ENCODE measurements at places on chromosomes 1 and 21.

DNA sequence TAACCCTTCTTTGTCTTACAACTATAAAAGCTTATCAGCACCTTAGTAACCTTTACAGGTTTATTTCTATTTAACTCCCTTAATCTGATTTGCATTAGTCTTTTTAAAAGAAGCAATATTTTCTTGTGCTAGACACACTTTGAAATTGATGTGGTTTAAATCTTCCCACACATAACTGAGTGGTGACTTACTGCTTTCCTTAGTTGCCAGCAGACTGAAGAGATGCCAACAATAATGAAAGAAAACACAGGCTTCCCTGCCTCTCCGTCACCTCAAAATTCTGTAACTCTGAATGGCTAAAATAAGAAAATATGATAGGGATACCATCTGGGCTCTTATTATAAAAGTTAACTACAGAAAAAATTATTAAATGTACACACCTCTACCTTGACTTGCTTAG, 196.8 kb downstream of the PTBP2 start:
- H3K27me3 ChIP-seq, result no peaks in the 10 kb centered on the region
- DNase-seq, result no peak
- H3K36me3 ChIP-seq, result no peaks in the 10 kb centered on the region
- H3K27ac ChIP-seq, result no peak overlapping the region
- H3K4me1 ChIP-seq, result no peaks in the 10 kb centered on the region
- no peak overlapping the region for H3K4me3 ChIP-seq

- peaks cover 75% of the 10 kb centered on the region for H3K27me3 ChIP-seq
- H3K4me3 ChIP-seq, result peak overlapping the region; percentile 36
- DNase-seq, result peak; percentile 79
- no peak overlapping the region for H3K27ac ChIP-seq
Observed at GRCh38 chr1:228058949-228059633, 23.4 kb upstream of the ARF1 start.

DNA sequence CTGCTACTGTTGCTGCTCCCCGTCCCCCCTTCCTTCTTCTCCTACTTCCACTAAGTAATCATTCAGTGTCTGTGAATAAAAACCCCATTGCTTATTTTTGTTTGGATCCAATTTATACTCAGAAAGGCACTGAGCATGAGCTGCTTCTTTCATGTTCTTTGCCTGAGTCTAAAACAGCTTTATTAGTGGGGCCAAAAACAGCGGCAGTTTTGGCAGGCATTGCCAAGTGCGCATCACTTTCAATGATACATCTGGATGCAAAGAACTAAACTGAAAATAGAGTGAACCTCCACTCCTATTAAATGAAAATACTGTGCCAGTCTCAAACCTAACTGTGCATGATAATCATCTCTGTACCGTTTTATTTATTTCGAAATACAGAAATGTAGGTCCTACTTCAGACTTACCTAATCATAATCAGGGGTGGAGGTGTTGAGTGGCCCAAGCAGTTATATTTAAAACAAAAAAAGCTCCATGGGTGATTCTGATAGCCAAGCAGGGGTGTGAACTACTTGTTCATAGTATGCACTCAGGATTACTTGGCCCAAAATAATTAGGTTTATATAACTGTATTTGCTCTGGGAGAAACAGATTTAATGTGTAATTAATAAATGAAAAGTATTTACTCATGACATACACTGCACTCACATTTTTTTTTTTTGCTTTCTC, 48.4 kb downstream of the NEK7 start:
- no peak overlapping the region for H3K27ac ChIP-seq
- no peaks in the 10 kb centered on the region for H3K36me3 ChIP-seq
- H3K4me1 ChIP-seq, result peaks cover 39% of the 10 kb centered on the region
- H3K4me3 ChIP-seq, result no peak overlapping the region
- peak; percentile 47 for DNase-seq
- H3K27me3 ChIP-seq, result no peaks in the 10 kb centered on the region

GRCh38 chr1:99122039-99122438, 117.4 kb upstream of the PLPPR5 start:
- H3K4me1 ChIP-seq, result no peaks in the 10 kb centered on the region
- no peaks in the 10 kb centered on the region for H3K36me3 ChIP-seq
- no peak for DNase-seq
- no peak overlapping the region for H3K27ac ChIP-seq

- no peak for DNase-seq
- no peak overlapping the region for H3K27ac ChIP-seq
- no peaks in the 10 kb centered on the region for H3K36me3 ChIP-seq
- H3K27me3 ChIP-seq, result peaks cover 39% of the 10 kb centered on the region
- no peaks in the 10 kb centered on the region for H3K4me1 ChIP-seq
Observed at GRCh38 chr1:7616953-7617352, 154.1 kb upstream of the VAMP3 start.

GRCh38 chr1:31505911-31506497, 70.3 kb upstream of the TINAGL1 start:
- peak; percentile 43 for DNase-seq
- no peak overlapping the region for H3K4me3 ChIP-seq
- no peaks in the 10 kb centered on the region for H3K27me3 ChIP-seq
- no peaks in the 10 kb centered on the region for H3K36me3 ChIP-seq

- H3K36me3 ChIP-seq, result no peaks in the 10 kb centered on the region
- H3K4me3 ChIP-seq, result no peak overlapping the region
- no peak for DNase-seq
- no peaks in the 10 kb centered on the region for H3K27me3 ChIP-seq
Observed at GRCh38 chr1:240414237-240414636, 197.7 kb downstream of the GREM2 start.

DNA sequence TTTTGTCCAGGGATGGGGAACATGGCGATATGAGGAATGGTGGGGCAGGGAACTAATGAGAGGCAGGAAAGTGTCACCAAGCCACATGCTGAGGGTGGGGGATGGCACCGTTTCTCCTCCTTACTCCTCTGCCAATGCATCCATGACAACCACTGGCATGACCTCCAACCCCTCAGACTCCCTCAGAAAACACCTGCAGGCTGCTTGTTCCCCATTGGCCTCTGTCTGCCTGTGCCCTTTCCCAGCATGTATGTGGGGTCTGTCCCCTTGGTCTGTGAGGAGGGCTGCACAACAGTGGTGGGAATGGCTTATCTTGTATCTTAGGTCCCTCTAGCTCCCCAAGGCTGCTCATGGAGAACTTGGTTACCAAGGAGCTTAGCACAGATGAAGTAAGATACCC, 137.2 kb upstream of the NGF start:
- H3K27ac ChIP-seq, result no peak overlapping the region
- no peak for DNase-seq
- H3K27me3 ChIP-seq, result no peaks in the 10 kb centered on the region
- H3K36me3 ChIP-seq, result no peaks in the 10 kb centered on the region

DNA sequence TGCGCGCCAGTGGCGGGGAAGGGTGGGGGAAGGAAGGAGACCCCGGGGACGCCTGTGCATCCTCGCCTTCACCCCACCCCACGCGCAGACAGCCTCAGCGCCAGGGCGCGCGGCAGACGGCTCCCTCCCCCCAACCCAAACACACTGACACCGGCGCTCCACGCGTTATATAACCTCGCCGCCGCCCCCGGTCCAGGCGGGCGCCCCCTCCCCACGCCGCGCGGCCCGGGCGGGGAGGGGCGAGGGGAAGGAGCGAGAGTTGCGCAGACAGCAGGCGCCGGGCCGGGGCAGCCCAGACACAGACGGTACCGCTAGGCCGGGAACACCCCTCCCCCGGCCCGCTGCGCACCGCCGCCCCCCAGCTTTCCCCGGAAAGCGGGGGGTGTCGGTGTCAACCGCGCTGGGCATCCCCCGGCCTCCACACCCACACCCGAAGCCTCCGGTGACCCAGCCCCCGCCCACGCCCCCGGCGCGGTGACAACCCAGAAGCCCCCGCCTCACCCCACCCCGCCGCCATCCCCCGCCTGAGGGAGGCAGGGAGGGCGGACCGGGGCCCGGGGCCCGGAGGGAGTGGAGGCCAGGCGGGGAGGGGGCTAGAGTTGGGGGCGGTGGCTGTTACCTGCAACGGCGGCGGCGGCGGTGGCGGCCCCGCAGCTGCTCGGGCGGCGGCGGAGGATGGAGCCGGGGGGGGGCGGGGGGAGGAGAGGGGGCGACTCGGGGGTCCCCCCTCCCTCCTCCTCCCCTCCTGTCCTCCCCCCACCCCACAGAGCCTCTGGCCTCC, 432 bp downstream of the AKT3 start:
- H3K27me3 ChIP-seq, result peaks cover 18% of the 10 kb centered on the region
- peak overlapping the region; percentile 95 for H3K27ac ChIP-seq
- H3K4me1 ChIP-seq, result peaks cover 41% of the 10 kb centered on the region
- DNase-seq, result peak; percentile 75

DNA sequence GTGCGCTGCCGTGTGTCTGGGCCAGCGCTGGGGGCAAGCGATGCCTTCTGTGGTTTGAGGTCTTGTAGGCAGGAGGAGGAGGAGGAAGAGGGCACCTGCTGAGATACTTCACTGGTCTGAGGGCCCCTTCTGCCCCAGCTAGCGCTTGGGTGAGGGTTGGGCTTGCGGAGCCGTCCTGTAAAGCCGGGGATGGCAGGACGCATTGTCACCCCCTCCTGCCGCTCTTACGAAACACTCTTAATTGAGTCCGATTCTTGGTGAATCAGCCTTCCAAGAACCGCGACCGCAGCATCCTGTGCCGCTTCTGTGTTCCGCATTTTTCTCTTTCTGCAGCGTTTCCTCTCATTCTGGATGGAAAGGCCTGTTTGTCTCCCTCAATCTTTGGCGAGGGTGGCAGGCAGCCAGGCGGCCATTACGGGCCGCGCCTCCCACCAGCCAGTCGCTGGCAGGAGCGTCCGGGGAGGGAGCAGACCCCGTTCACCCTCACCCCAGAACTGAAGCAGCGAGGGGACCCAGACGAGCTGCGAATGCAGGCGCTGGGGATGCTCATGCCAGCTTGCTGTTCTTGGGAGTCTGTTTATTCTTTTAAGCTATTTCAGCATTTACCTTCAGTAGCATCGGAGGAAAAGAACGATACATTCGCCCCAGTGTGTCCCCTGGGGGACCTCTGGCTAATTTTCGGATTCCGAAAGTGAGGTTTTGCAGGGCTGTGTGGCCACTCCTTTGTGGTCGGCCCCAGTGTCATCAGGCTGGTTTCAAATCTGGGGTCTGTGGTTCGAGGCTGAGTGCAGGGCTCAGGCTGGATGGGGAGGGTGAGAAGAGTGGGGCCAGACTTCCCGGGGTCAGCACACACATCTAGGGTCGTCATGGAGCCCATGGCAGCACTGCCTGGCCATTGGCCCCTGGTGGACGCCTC, 62.7 kb downstream of the SKI start:
- no peaks in the 10 kb centered on the region for H3K36me3 ChIP-seq
- peaks cover 66% of the 10 kb centered on the region for H3K4me1 ChIP-seq
- peak overlapping the region; percentile 85 for H3K27ac ChIP-seq

- no peaks in the 10 kb centered on the region for H3K4me1 ChIP-seq
- H3K27ac ChIP-seq, result no peak overlapping the region
- DNase-seq, result no peak
- no peaks in the 10 kb centered on the region for H3K36me3 ChIP-seq
- no peak overlapping the region for H3K4me3 ChIP-seq
Observed at GRCh38 chr1:241918879-241919278, 38.7 kb upstream of the BECN2 start.

GRCh38 chr1:230641900-230642262, 400 bp upstream of the COG2 start:
- peaks cover 44% of the 10 kb centered on the region for H3K4me1 ChIP-seq
- H3K27me3 ChIP-seq, result no peaks in the 10 kb centered on the region
- H3K4me3 ChIP-seq, result peak overlapping the region; percentile 78
- no peak for DNase-seq
- H3K36me3 ChIP-seq, result no peaks in the 10 kb centered on the region

DNA sequence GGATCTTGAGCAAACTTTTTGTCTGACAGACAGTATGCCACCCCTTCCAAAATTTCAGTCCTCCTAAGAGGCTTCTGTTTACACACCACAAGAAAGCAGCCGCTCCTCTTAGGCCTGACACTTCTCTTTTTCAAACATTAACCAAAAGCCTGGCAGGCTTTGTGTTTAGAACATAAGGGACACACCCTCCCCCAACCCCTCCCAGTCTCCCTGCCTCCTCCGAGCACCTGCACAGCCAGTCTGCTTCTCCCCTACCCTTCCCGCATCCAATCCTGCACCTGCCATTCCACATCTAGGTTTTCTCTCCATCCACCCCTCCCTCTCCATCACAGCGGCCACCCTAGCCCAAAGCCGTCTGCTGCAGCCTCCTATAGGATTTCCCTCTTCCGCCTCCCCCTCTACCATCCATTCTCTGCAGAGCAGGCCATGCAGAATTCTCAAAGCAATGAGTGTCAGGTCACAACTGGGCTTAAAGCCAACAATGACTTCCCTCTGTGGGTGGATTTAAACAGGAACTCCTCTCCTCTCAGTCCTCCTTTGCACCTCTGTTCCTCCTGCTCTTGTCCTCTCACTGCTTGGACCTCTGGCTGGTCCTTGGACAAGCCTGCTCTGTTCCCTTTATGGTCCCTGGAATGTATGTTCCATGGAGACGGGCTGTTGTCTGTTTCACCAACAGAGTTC, 478.2 kb downstream of the NPHP4 start:
- no peak overlapping the region for H3K27ac ChIP-seq
- peak; percentile 51 for DNase-seq

DNA sequence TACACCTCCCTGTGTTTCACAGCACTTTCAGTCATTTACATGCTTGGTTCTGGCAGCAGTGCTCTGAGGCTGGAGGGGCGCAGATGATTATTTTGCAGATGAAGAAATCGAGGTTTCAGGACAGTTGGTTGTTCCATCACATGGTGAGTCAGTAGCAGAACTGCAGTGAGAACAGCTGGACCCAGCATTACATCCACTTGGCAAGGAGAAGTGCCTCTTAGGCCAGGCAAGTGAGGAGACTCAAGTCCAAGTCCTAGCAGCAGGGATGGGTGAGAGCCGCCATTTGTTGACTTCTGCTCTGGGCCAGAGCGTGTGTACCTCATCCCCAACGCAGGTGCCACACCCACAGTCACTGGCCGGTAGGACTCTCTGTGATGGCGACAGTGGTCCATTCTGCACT, 26.8 kb upstream of the EPHA8 start:
- no peaks in the 10 kb centered on the region for H3K36me3 ChIP-seq
- DNase-seq, result no peak
- H3K27me3 ChIP-seq, result no peaks in the 10 kb centered on the region
- H3K27ac ChIP-seq, result no peak overlapping the region

- peaks cover 13% of the 10 kb centered on the region for H3K4me1 ChIP-seq
- no peak overlapping the region for H3K4me3 ChIP-seq
- no peak for DNase-seq
Observed at GRCh38 chr1:7983086-7983778, 21.7 kb downstream of the PARK7 start.

GRCh38 chr1:91643431-91643830, 142.8 kb downstream of the CDC7 start:
- no peak overlapping the region for H3K4me3 ChIP-seq
- H3K27me3 ChIP-seq, result no peaks in the 10 kb centered on the region
- no peak overlapping the region for H3K27ac ChIP-seq
- DNase-seq, result no peak
- H3K4me1 ChIP-seq, result no peaks in the 10 kb centered on the region

GRCh38 chr1:214198571-214198970, 82.4 kb upstream of the SMYD2 start:
- H3K36me3 ChIP-seq, result no peaks in the 10 kb centered on the region
- no peak overlapping the region for H3K27ac ChIP-seq
- H3K27me3 ChIP-seq, result peaks cover 1% of the 10 kb centered on the region
- no peak for DNase-seq

All from stomach (tissue), 19 donors.